ENCODE measurements at places on chromosomes 7 and 10.

GRCh38 chr10:13922586-13922985, 335.8 kb downstream of the PRPF18 start:
- DNase-seq, result no peak

- DNase-seq, result no peak
Measured at GRCh38 chr7:47066976-47067614, 514.8 kb downstream of the TNS3 start.

DNA sequence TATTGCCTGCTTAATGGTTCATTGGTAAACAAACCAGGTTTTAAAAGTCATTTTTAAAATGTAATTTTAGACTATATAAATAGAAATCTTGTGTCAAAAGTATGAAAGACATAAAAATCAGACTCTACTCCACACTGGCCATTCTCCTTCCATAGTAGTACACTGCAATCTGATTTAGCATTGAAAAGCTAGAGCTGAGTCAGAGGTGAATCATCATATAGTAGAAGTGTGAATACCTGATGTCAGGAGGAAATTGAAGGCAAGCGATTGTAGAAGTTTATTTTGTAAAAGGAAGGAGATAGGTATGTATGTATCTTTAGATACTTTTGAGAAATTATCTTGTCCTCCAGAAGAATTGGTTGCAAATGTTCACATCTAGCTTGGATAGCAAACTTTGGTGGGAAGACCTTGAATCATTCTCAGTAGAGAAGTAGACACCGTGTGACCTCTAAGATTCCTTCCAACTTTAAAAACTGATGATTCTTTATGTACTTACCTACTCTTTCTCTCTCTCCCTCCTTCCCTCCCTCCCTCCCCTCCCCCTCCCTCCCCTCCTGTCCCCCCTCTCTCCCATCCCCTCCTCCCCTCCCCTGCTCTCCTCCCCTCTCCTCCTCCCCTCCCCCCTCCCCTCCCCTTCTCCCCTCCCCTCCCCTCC, 88.1 kb downstream of the BTAF1 start:
- DNase-seq, result no peak

- DNase-seq, result no peak
Measured at GRCh38 chr7:139873593-139874301, 44.7 kb downstream of the TBXAS1 start.

DNA sequence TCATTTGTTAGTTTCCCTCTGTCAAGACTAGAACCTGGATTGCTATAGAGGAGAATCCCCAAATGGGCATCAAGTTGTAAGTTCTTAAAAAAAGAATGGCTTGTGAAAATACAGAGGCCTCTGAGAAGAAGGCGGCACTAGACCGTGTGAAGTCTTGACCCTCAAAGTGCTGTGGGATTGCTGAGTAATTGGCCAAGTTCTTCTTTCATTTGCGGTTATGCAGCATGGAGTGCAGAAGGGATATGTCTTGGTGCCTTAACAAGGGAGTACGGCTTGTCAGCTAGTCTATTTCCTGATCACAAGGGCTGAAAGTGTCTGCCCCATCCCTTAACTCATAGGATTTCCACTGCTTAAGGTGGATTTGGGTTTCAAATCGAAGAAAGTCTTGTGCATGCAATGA, 81.2 kb downstream of the MKX start:
- no peak for DNase-seq

DNA sequence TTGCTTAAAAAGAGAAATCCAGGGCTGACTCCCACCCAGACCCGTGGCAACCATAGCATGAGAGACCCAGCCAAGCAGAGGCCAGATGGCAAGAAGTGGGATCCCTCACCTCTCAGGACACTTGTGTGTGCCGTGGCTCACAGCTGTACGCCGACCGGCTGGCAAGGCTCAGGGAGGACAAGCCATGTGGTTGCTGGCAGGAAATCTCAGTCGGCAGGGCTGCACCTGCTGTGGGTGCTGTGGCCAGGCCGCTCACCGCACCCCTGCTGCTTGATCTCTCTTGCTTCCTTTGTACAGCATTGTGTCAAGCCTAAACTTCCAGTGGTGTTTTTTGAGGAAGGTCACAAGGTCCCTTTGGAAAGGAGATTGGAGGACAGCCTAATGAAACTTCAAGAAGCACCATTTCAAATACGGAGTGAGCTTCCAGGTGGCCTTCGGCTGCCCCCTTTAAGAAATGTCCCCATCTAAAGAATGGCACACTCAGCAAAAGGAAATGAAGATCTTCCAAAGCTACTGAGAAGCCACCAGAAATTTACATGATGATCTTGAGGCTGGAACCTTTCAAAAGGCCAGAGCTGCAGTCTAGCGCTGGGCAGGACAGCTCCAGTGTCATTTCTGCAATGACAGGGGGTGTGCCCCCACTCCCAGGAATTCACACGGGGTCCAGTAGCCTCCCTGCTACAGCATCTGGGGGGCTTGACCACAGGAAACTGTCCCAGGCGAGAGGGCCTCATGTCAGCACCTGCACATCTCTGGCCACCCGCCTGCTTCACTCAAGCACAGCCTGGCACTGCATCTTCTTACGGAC, 409.0 kb upstream of the MGMT start:
- no peak for DNase-seq

DNA sequence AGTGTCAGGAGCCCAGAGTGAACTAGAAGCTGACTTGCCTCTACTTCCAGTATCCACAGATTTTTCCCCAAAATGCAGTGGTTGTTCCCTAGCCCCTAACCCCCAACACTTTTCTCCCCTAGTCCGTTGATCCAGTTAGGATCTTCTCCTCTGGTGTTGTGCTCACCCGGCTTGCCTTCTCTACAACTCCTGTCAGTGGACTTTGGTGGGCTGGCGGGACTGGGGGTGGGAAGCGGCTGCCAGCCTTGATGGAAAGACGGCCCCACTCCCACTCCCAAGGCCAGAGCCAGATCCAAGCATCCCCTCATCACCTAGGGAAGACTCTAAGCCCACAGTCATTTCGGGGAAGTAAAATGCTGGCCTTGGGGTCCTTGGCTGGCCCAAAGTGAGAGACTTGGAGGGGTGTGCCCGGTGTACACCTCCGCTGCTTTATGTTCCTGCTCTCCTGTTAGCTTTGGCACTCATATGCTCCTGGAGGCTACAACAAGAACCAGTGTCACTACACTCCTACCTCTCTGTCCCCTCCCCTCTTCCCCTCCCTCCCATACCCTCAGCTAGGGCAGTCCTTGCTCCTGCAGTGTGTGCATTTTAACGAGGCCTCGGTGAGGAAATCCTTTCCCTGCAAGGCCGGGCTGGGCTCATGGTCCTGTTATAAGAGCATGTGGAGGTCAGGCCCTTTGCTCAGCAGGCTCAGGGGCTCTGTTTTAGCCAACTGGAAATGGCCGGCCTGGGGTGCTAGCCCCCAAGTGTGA, 930 bp upstream of the HOXA10 start:
- DNase-seq, result no peak

DNA sequence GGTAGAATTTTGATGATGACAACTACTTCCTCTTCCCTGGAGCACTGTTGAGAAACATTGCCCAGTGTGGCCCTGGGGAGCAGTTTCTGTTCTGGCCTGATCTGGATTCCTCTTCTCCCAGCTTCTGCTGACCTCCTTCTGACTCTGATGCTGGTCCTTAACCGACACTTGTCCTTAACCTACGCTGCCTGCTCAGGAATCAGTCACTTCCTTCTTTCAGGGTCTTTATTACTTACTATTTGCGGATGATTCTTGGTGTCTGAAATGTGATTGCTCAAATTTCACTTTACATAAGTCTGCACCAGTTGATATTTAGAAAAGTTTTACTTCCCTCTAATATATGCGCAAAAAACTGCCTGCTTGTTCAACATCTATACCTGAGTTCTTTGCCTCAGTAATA, 164.1 kb downstream of the PTEN start:
- DNase-seq, result peak; percentile 52

- no peak for DNase-seq
Measured at GRCh38 chr10:104706886-104707285, 65.8 kb downstream of the SORCS3 start.

- DNase-seq, result no peak
Measured at GRCh38 chr7:83148776-83149175, 13.9 kb downstream of the PCLO start.

DNA sequence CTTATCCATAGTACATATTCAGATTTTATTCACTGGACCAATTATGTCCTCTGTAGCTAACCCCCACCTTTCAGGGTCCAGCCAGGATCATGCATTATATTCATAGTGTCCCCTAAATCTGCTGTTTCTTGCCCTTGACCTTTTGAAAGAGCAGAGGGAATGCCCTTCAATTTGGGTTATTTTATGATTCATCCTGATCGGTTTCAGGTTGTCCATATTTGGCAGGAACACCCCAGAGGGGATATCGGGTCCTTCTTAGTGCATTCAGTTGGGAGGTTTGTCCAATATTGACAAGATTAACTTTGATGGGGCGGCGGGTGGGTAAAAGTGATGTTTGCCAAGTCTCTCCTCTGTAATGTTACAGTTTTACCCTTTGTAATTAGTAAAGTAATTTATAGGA, 60.9 kb downstream of the SHH start:
- no peak for DNase-seq

- no peak for DNase-seq
Measured at GRCh38 chr7:77866786-77867536, 68.4 kb downstream of the PHTF2 start.

DNA sequence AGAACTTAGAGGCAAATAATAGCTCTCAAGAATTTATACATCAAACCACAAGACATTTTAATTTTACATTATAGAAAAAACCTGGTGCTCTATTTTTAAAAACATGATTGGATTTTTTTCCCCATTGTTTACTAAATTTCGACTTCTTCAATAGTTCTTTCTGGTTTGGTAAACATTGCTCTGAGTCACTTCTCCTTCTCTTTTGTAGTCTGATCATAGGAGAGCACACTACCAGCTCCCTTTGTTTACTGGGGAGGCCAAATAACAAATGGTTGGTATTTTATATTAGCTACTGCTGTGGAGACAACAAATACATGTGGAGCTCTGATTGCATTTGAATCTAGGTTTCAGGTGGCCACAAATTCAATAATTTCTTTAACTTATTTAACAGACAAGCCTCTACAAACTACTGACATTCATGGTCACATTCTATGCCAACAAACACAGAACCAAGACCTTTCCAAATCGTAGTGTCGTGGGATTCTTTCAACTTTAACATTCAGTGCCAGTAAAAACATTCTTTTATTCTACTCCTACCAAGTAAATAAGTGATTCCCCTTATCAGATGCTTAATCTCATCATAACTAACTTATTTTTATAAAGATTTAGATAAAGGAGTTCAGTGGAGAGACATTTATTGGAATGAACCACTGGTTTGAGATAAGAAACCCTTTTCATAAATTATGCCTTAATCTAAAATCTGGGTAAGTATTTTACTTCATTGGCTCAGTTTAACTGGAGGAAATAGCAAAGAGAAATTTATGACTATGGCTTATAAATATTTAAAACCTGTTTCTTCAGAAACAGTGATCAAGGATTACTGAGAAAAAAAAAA, 17.7 kb upstream of the FXYD4 start:
- no peak for DNase-seq

DNA sequence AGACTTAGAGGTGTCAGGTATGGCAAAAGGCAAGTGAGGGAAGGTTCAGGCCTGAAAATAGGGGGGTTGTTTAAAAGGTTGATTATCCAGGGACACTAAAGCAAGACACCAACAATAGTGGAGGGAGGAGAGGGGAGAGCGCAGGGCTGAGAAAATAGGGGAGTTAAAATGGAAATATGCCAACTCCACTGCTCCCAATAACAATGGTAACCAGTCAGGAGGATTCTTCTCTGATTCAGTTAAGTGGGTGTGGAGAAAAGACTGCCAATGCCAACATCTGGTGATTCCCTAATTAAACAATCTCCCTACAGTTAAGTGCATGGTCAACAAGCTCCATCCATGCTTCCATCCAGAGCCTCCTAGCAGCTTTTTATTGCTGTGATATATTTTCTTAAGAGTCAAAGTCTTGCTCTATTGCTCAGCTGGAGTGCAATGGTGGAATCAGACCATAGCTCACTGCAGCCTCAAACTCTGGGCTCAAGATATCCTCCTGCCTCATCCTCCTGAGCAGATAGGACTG, 183.3 kb downstream of the JAZF1 start:
- DNase-seq, result no peak

GRCh38 chr7:123633553-123633952, 22.1 kb upstream of the LMOD2 start:
- no peak for DNase-seq

GRCh38 chr10:70190581-70190980, 20.3 kb upstream of the SAR1A start:
- DNase-seq, result no peak

DNA sequence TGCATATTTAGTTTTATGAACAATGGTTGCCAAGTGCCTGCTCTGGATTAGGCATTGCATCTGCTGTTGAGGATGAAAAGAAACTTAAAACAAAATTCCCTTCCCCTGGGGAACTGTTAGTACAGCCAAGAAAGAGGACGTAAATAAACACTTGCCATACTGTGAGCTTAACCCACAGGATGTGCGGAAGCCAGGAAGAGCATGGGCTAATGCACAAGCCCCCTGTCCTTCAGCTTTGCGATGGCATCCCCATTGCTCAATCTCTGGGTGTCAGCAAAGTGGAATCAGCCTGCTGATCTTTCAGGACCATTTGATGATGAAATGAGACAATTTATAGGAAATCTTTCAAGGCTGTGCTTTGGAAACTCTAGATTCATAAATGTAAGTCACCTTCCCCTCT, 399.9 kb upstream of the IGFBP3 start:
- no peak for DNase-seq

DNA sequence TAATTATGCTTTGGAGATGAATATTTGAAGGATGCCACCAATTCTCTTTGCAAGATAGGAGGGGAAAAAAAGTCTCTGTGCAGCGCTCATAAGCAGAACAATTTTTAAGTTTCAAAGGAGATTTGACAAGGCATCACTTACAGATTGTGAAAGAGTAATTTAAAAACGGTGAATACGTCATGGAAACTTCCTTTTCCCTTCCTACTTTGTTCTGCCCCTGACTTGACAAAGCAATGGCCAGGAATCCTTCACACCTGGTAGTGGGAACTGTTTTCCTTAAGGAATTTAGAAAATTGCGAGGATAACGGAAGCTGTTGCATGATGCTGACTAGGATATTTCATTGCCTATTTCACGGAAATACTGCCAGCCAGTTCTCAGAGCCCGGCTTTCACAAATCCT, 16.7 kb downstream of the FAM107B start:
- no peak for DNase-seq

DNA sequence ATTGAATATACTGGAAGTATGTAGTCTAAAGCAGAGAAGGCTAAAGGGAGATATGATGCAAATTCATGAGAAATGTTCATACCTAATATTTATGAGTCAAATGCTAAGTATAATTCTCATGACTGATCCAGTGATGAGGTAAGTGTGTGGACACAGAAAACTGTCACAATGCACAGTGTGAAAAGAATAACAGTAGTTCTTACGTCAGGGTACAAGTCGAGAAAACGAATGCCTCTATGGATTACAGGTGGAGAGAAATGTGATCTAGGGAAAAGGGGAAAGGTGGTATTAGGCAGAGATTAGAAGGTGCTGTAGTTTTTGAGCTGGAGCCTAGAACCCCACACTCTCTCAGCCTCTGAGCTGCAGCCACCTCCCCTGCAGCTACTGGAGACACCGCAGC, 542.0 kb downstream of the CNTNAP2 start:
- DNase-seq, result no peak

- no peak for DNase-seq
Measured at GRCh38 chr7:28136885-28137284, 43.7 kb downstream of the JAZF1 start.

- DNase-seq, result no peak
Measured at GRCh38 chr7:22765609-22766008, 38.6 kb downstream of the IL6 start.

- no peak for DNase-seq
Measured at GRCh38 chr10:6542999-6543430, 37.1 kb downstream of the PRKCQ start.

All from Ammon's horn (tissue), 1 donor.